Stimulated activated CD4-positive, alpha-beta T cell treated with anti-CD3 and anti-CD28 coated beads, Interleukin-12 subunit alpha, Interleukin-12 subunit beta, amount 100 ng/mL, for 24 hours (primary cell): ENCODE measurements at places on chromosomes 2 and 18.

- DNase-seq, result no peak
Measured at GRCh38 chr18:48893608-48894600, 56.9 kb downstream of the SMAD7 start.

DNA sequence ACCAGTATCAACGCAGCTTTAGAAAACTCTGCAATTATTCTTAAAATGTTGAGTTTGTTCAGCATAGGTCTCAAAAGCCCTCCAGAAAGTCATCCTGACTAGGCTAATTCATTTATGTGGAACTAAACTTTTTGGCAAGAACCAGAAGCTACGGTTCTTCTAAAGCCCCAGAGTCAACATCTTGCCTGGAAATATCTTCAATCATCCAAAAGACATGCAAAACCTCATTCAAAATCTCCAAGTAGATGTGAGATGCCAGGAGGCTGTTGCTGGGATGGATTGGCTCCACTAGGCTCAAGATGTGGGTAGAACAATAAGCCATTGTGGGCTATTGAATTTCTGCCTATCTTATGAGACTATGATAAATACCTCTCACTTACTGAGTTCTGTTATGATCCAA is 2.1 kb upstream of the SCG2 start:
- no peak for DNase-seq

DNA sequence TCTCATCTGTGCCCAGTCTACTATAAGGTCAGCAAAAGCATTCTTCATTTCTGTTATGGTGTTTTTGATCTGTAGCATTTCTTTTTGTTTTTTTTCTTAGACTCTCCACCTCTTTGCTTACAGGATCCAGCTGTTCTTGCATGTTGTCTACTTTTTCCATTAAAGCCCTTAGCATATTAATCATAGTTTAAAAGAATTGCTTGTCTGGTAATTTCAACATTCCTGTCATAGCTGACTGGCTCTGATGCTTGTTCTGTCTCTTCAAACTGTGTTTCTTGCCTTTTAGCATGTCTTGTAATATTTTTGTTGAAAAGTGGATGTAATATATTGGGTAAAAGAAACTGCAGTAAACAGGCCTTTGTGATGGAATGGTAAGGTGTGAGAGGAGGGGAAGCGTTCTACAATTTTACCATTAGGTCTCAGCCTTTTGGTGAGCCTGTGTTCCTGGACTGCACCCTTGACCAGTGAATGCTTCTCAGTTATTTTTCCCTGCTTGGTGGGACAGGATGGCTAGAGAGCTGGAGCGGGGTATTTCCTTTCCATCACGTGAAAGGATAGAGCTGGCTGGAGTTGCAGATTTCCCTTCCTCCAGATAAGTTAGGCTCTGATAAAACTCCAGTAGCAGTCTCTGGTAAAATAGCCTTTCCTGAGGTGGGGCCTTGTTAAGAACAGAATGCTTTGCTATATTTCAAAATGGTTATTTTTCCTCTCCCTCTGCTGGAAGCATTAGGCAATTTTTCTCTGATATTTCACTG is 65.4 kb downstream of the PLA2R1 start:
- no peak for DNase-seq

DNA sequence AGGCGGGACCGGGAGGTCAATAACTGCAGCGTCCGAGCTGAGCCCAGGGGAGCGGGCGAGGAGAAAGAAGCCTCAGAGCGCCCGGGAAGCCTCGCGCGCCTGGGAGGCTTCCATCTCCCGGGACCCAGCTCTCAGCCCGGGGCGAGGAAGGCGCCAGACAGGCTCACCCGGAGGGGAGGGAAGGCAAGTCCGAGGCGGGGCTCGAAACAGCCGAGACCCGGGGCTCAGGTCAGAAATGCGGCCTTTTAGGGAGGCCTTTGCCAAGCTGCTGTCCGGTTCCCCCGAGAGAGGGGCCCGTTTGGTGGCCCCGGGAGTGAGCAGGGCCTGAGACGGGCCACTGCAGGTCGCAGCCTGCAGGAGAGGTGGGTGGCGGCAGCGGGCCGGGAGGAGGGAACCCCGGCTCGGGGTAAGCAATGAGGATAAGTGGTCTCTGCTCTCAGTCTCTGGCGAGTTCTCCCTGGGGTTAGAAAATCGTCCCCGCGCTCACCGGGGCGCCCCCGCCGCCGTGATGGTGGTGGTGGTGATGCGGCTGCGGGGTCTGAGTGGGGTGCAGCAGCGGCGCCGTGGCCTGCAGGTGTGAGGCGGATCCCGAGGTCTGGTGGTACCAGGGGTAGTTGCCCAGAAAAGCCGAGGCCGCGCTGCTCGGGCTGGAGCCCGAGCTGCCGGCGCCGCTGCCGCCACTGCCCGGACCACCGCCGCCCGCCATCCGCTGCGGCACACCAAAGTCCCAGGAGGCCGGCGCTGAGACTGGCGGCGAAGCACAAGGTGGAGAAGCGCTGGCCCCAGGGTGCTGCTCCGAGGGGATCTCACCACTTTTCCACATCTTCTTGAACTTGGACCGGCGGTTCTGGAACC is 2.4 kb downstream of the DLX2 start:
- no peak for DNase-seq

- no peak for DNase-seq
Measured at GRCh38 chr2:174365571-174365970, 30.0 kb upstream of the SCRN3 start.

DNA sequence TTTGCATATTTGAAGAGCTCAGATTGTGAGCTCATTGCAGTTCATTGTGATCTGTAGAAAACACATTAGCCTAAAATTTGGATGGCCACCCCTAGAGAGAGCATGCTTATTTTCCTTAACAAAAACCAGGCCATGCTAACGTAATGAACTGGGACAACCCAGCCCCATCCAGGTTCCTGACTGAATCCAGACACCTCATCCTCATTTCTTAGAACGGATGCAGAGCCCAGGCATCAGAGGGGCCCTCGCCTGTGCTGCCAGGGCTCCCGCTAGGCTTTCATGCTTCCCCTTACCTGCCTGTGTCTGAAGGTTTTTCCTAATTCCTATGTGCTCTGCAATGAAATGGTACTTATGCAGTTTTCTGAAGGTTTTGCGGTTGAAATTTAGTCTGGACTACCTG is 171.1 kb downstream of the CCDC102B start:
- no peak for DNase-seq

DNA sequence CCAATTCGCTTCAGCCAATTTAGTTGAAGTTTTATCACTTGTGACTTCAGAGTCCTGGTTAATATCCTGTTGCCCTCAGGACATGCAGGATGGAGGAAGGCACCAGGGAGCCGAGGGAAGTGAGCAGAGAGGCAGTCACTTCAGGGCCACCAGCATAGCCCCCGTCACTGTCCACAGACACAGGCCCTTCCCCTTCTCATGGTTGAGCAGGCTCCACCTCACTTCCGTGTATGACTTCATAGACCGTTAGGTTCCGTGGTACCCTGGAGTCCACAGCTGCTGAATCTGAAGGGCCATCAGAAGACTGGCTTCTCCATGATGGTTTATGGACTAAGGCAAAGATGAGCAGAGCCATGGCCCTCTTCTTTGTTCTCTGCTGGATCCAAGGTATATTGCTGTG is at the start of gene C2orf92:
Gene C2orf92 (plus strand): TSS at position 266 of the 400 bp plus-strand sequence. CDS start 76 bp downstream, at position 342.
- no peak for DNase-seq

DNA sequence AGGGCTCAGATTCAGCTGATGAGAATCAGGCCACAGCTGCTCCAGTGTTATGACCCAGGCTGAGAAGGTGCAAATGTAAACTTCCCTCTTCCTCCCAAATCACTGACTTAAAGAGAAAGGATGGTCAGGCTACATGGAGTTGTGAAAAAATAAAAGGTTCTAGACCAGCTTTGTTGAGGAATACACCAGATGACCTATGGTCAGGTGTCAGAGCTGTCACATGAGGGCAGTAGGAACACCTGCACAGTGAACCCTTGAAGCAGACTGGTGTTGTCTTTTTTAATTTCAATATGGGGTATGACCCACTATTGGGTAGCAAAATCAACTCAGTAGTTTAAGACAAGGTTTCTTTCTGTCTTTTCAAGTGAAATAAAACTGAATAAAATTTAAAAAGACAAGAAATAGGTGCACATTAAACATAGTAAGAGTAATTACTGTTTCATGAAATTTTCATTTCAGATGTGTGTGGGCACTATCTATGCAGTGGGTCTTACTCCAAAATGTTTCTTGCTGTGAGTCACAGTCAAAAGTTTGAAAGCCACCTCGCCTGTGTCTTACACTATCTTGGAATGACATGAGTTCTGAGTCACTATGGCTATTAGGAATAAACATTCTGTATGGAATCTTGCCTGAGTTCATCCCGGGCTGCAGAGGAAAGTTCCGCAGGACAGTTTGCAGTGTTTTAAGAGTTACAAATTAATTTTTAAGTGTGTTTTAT is 83.6 kb downstream of the ACVR1 start:
- DNase-seq, result no peak

DNA sequence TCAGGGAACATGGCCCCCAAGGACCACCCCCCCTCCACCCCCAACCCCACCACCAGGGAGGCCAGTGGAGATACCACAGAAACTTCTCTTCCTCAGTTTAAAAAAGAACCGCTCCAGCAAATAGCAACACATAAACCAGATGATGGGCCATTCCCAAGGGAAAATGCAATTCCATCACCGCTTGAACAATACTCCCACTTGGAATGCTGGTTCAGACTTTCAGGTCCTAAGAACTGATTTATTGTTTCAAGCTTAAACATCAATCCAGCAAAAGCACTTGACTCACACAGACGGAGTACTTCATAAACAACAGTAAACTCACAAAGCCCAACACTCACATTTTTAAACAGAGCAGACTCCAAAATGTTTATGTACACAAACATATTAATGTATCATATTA is 6.9 kb downstream of the HDAC4 start:
- DNase-seq, result no peak

DNA sequence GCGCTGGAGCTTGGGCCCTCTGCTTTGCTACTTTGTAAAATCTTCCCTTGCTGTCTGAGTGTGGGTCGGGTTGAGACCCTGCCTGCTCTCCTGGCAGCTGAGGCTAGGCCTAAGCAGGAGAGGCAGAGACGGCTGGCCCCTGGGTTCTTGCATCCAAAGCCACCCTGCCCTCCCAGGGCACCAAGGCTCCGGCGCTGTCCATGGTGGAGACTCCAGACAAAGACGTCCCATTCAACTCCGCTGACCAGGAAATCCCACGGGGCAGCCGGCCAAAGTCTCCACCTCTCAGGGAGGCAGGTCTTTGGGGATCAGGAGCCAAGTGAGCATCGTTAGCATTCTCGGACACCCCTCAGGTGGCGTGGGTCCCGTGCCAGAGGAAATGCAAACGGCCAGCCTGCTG is 2.6 kb upstream of the PRLH start:
- DNase-seq, result no peak

DNA sequence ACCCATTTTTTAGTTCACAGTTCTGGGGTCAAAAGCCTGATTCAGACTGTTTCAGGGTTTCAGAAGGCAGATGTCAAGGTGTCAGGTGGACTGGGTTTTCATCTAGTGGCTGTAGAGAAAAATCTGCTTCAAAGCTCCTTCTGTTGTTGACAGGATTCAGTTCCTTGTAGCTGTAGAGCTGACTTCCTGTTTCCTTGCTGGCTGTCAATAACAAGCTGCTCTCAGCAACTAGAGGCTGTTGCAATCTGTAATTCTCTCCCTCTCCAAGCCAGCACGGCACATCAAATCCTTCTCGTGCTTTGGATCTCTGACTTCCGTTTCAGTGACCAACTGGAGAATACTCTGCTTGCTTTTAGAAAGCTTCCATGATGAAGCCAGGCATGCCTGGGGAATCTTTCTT is 179.4 kb downstream of the DOK6 start:
- DNase-seq, result no peak

DNA sequence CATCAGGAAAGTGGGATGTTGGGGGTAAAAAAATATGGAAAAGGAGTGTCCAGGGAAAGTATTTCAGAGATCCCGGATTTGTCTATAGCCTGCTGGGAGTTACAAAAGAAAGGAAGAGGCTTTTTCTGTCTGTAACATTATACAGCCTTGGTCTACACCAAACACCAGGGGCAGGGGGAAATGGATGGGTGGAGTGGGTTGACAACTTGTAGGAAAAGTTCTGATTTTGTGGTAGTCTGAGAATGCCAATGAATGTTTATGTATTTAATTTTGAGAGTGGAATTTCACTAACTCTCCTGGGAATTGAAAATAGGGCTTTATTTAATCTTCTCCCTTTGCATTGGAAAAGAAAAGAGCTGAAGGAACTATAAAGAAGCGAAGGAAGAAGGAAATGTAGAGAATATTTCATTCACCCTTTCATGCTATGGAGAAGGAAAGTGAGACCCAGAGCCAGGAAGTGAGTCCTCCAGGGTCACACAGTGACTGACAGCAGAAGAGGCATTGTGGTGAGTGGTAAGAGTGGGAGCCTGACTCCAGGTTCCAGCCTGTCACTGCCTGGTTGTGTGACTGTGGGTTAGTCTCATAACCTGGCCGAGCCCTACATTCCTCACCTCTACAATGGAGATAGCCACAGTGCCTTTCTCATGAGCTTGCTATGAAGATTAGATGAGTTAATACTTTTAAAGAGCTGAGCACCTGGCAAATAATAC is 346.3 kb upstream of the TNP1 start:
- DNase-seq, result no peak

DNA sequence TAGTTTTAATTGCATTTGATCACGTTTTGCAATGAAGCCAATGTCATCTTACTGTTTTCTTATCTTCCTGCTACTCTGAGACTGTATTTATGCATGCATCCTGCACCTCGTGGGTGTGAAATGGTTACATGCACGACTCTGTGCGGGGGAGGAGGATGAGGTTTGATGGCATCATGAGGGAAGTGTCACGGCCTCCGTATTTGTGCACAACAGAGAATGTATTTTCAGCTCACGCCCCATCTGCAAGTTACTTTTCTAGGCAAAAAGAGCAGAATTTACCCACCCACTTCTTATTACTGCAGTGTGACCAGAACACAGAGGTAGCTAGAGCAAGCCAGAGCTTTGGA is 145.1 kb downstream of the TDRD15 start:
- no peak for DNase-seq

- peak; percentile 43 for DNase-seq
Measured at GRCh38 chr2:88350331-88351248, 101.9 kb downstream of the FOXI3 start.

DNA sequence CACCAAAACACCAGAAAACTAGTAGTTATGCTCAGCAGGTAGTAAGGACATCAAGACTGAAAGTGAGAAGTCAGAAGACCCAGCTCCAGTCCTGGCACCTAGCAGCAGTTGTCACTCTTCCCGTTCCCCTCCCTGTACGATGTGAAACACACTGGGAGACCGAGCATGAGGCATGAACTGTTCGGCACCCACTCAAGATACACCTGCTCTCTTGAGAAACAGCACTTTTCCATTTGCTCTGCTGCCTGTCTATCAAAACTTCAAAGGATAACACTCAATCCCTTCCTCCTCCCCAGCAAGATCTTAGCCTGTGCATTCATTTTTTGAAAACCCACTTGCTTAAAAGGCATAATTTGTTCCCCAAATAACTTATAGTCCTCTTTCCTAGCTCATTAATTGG is 123.9 kb downstream of the PLEKHM3 start:
- no peak for DNase-seq

- DNase-seq, result no peak
Measured at GRCh38 chr18:78136986-78137385, 842.6 kb upstream of the SALL3 start.

DNA sequence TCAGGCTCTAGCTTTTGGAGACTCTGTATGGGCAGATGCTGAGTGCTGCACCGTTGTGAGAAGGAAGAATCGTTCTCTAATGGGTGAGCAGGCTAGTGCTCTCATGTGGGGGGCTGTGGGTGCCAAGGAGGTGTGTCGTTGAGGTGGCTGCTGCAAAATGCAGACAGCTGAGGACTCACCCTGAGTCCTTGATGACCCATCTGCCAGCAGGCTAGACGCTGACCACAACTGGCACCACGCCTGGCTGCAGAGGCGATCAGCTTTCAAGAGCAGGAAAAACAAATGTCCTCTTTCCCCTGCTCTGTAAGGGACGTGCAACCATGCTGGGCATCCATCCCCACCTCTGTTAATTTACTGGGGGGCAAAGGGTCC is 48.2 kb downstream of the HAUS1 start:
- DNase-seq, result no peak
